ENCODE measurements at places on chromosomes 6 and 20. TPM values are rescaled to one million over a fixed set of nuclear protein-coding genes. Genes with fewer than 3 reads are reported as not detected.

- DNase-seq, result no peak
These were observed 14.1 kb downstream of the TXNDC5 start for GRCh38 chr6:7896465-7896987.

DNA sequence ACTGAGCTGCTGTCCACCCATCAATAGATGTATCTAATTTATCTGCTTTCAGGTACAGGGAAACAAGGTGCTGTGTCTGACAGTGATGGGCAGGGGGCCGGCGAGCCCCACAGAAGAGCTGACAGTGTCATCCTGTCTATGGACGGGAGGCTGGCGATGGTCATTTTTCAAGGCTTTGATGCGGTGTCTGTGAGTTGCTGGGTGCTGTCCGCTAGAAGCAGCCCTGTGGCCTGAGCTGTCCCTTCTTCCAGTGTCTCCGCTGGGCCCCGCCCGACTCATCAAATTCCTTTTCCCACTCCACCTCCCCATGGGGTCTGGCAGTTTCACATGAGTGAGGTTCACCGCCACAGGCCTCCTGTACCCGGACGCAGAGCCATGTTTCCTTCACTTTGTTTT lies 161.4 kb upstream of the PMEPA1 start:
- peak; percentile 56 for DNase-seq

DNA sequence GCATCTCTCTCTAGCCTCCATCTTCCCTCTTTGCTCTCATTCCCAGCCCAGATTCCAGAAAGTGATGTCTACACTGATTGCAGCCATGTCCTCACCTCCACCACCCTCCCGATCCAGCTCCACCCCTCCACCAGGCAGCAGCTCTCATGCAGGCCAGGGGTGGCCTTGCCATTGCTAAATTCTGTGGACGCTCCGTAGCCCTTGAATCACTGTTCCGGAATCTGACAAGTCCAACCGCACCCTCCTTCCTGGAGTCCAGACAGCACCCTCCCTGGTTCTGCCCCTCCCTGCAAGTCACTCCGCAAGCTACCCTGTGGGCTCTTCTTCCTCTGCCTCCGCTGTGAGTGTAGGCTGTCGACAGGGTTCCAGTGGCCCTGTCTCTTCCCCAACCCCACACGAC lies 26.2 kb downstream of the TNXB start:
- DNase-seq, result no peak

- DNase-seq, result no peak
These were observed 3.0 kb downstream of the ZC2HC1B start for GRCh38 chr6:143867236-143867635.

DNA sequence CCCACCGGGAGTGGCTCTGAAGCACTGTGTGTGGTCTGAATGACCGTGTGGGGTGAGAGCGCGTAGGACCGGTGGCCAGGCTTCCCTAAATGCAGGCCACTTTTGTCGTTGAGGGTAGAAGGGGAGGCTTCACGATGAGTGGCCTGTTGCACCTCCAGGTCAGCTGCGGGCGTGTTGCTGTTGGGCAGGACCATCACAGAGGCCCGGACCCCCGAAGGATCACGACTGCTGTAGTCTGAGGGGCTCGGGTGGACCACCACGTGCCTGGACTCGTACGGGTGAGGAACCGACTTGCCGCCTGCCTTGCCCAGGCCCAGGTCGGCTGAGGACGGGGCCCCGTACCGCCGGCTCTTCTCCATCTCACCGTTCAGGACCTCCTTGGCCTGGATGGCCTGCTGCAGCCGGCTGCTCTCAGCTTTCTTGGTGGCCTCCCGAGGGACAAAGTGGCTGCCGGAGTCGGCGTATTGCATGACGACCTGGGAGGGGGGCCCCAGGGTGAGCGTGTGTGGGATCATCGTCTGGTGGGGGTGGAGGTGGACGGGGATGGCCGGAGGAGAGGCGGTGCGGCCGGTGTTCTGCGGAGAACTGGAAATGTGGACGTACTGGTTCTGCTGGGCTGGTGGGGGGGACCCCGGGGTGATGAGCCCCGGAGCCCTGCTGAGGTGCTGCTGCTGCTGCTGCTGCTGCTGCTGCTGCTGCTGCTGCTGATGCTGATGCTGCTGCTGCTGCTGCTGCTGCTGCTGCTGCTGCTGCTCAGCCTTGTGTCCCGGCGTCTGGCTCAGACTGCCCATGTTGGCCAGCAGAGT lies 88.8 kb downstream of the GMPR start:
- DNase-seq, result no peak

DNA sequence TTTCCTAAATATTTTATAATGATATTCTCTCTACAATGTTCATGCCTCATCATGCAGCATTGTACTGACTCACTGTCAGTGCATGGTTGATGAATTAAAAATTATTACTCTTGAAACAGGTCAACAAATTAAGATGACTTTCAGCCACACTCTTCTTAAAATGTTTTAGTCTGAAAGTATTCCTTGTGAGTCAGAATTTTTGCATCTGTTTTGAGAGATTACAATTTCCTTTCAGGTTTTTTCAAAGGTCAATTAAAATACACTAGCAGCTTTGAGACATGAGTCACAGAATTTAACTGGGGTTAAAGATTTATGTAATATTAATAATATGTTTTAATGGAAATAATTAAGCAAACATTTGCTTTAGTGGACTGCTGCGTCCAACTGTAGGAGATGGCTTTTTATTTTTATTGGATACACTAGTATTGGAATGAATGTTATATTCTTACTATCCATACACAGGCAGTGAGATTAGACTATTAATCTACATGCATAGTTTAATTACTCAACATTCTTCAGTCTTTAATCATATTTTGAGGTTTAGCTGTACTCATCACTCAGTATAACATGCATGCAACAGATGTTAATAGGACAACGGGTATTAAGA lies 9.7 kb downstream of the COL12A1 start:
- no peak for DNase-seq

GRCh38 chr6:138402838-138403187 lies 1.2 kb upstream of the HEBP2 start:
- DNase-seq, result no peak

- DNase-seq, result no peak
These were observed 231.2 kb upstream of the FKBP1C start for GRCh38 chr6:62980093-62980492.

PEX3 gene
- total RNA-seq, result 17.9 TPM

HLA-DMB gene
- not detected for total RNA-seq

PDYN gene
- total RNA-seq, result not detected

ZC3H12D gene
- total RNA-seq, result 0.21 TPM

C6orf52 gene
- total RNA-seq, result 0.84 TPM

CDH4 gene
- 1.3 TPM for total RNA-seq

PRSS16 gene
- total RNA-seq, result not detected

RHAG gene
- total RNA-seq, result not detected
